ENCODE measurements at places on chromosomes 3 and 15.
A peak's percentile ranks its signal among the peaks of the same experiment; 100 is the strongest.

- no peak for DNase-seq
Measured at GRCh38 chr15:27260523-27260922, 289.5 kb downstream of the GABRG3 start.

DNA sequence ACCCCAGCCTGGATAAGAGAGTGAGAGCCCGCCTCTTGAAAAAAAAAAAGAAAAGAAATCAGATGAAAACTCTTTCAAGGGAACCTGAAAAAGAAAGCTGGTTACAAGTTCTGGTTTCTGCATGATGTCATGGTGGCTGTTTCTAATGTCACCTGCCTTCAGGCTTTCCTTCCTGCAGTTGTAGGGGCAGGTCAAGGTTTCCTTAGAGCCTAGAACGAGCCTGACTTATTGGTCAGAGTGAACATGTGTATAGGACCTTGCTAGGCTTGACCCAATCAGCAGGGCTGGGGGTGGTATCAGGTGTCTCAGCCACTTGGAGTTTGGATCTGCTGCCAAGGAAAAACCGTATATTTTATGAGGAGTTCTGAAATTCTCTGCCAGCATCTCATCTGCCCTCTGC is 3.8 kb downstream of the IVD start:
- no peak for DNase-seq

DNA sequence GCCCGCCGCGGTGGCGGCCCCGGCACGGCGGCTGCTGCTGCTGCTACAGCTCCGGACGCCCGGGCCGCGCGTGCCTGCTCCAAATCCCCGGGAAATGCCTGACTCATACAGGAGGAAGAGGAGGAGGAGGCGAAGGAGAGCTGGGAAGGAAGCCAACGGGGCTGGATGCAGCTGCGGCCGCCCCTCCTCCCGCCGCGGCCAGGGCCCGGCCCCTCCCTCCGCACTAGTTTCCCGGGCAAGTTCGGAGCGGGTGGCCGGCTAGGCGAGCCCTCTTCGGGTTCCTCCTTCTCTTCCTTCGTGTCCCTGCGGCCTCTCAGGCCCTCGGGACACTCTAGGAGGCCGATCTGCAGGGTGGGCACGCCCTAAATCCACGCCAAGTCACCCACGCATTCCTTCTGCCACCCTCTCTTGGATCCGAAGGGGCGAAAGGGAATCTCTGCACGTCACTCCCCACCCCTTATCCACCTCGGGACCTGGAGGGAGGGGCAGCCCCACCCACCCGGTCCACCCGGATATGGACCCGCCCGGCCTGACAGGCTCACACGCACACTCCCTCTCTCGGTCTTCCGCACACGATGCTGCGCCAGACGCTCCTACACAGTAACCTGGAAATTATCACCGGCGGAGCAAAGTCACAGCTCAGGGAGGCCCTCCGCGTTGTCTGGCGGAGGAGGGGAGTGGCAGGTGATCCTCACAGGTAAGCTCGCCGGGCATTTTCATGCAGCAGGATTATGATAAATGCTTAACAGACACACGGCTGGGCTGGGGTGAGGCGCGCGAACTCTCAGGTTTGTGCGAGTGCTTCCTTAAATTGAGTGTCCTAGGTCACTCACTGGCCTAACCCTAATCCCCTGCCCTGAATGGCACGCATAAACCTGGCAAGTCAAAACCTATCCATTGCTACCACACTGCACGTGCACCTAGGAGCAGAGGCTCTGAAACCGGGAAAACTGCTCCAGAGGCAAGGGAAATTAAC is at the start of the genes OSBPL10 and ZNF860:
TSS of gene OSBPL10 (minus strand) at position 57 of the 976 bp plus-strand sequence. CDS start 83 bp downstream, outside the sequence.
TSS of gene ZNF860 (plus strand) at position 545 of the 976 bp plus-strand sequence. CDS start 7,330 bp downstream, outside the sequence.
- peak; percentile 18 for DNase-seq

DNA sequence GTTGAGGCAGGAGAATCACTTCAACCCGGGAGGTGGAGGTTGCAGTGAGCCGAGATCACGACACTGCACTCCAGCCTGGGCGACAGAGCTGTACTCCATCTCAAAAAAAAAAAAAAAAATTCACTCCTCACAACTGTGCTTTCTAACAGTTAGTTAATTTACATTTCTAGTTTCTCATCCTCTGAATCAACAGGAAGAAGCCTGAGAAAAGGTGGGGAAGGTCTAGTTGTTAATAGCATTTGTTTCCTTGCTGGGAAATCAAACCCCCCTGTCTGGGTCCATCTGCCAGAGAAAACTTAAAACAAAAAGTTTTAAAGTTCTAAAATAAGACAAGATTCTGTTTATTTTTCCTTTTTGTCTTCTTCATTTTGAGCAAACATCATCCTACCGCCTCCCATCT is 62.3 kb downstream of the TMEM39A start:
- DNase-seq = no peak

- no peak for DNase-seq
Measured at GRCh38 chr3:46923559-46924350, 46.2 kb downstream of the PTH1R start.

DNA sequence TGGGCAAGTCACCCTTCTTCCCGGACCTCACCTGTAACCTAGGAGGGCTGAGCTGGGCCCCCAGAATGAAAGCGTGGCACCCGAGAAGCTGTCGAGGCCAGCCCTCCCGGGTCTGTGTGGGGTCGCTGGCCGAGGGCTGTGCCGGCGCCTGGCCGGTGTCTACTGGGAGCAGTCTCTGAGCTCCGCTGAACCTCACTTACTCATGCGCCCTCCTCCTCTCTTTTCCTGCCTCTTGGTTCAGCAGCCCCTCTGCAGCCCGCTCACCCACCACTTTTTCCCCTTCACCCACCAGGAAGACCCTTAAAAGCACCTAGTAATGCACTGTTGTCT is 419 bp downstream of the HYKK start:
- DNase-seq = no peak

- no peak for DNase-seq
Measured at GRCh38 chr15:72062319-72062718, 55.6 kb downstream of the MYO9A start.

GRCh38 chr3:73556520-73557372 is 68.0 kb downstream of the PDZRN3 start:
- DNase-seq = no peak

DNA sequence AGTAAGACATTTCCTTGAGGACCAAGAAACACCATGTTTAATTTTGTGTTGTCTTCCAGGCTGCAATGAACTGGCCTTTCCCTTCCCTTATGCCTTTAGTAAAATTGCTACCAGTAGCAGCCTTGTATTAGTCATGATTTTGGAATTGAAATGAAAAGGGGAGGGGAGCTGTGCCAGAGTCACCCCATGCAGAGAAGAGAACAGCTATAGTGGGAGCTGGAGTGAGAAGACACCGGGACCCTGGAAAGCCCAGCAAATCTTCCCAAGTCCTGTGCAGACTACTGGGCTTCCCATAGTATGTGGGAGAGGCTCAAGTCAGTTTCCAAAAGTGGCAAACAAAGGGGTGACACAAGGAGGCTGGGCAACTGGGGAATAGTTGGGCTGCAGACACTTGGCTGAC is 178.5 kb downstream of the NR1D2 start:
- no peak for DNase-seq

DNA sequence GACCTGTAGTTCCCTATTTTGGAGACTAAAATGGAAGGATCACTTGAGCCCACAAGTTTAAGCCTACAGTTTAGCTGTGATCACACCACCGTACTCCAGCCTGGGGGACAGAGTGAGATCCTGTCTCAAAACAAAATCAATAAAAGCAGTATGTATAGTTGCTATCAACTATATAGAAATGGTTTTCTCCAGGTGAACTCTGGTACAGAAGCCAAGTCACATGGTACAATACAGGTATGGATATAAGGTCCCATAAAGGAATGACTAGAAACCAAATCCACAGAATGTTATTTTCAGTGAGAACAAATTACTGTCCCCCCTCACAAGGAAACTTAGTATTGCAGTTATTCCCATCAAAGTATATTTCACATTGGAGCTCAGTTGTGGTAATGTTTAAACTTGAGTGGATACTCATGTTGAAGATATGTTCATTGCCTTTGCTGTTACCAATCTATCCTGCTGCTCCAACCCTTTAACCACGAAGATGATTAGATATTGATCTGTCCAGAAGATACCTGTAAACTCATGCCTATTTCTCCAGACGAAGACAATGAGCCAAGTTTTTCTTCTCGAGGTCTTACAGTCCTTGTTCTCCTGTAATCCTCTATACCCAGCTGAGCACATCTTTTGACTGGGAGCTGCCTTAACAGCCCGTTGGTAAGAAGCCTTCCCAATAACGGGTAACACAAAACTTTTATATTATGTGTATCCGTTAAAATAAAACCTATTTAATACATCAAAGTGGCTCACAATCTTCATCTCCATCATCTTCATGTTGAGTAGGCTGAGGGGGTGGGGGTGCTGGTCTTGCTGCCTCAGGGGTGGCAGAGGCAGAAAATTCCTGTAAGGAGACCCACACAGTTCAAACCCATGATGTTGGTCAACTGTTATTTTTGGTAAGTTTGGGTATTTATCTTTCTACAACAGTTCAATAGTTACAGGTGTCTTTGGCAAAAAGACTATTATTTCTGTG is 24.6 kb downstream of the TRA2B start:
- DNase-seq = no peak

DNA sequence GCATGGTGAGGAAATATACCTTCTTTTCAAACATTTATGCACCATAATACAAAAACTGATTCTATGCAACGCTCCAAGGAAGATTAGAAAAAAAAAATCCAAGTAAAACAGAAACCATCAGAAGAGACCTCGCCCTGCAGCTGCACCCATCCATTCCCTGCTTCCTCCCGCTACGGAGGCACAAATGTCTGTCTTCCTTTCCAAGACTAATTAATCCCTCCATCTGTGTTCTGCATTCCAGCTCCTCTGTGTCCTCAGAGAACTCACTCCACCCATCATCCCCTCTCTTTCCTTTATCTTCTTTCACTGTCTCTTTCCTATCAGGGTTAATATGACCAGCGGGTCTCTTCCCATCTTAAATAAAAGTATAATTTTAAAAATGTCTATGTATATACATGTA is 196.1 kb downstream of the ADAMTSL3 start:
- no peak for DNase-seq

DNA sequence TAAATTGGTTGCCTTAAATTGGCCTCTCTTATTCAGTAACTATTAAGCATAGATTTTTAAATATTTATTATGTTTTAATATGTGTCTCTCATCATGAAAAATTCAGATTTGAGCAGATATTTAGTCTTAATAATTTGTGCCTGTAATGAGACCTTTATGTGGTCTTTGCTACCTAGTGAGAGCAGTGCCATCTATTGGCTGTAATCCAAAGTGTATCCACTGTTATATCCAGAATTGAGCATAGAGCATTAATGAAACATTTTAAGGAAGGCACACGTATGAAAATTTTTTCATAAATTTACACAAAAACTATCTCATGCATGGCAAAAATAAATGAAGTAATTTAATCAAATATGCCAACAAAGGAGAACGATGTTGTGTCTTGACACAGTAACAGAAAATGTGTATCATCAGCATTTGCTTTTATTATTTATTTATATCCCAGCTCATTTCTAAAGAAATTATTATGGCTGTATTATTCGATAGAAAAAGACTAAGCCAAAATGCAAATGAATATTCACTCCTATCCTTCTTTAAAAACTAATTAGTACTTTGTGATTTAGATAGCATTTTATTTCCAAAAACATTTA is 203.5 kb downstream of the RSRC1 start:
- no peak for DNase-seq

Data from activated effector memory CD4-positive, alpha-beta T cell treated with Interleukin-2 at 50 U/mL for 16 hours (primary cell).